ENCODE measurements at places on chromosomes 5 and 9.

DNA sequence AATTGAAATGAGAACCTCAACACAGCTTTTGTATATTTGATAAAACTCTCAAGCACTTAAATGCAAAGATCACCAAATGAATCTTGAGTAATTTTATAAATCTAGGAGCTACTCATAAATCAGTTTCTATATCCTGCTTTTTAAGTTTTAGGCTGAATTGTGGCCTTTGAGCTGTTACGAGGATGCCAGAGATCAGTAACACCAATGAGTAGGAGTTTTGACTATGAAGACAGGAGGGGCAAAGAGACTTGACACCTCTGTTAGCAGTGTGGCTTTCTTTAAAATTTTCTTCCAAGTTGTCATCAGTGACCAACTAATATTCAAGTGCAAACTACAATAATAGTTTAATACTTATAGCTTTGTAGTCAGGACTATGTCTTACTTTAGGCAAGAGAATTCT is 12.6 kb downstream of the PPIP5K2 start:
- no peak for DNase-seq

DNA sequence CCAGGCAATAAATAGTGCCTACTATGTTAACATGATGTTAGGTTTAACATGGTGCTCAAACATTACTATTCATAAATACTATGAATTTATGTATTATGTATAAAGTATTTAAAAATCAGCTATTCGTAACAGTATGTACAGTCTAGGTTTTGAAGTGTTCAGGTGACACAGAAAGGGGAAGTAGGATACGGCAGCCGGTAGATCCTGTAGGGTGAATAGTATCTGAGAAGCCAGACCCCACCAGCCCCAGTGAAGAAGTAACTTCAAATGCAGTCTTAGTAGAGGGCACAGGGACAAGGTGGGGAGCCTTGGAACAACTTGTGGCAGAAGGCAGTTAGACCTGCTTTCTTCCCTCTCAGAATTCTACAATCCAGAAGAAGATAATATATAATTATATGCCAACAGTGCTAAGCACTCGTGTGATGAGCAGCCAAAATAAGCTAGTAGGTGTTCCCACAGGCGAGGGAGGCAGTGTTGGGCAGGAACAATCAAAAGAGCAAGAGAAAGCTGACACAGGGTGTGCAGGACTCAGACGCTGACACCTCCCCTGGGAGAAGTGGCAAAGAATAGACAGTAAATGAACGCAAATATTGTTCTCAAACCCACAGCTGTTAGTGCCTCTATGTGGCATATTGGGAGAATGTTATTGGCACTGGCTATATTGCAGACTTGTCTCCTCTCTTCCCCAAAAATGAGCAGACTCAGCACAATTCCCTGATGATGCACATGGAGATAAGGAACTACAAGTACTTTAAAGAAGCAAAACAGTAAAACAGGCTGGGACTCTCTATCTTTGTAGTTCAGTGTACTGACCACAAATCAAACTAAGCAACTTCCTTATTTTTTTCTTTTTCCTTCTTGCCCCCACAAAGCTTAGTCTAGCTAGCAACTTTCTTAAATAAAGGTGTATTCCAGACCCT is 4.6 kb downstream of the ZNF367 start:
- DNase-seq = no peak

DNA sequence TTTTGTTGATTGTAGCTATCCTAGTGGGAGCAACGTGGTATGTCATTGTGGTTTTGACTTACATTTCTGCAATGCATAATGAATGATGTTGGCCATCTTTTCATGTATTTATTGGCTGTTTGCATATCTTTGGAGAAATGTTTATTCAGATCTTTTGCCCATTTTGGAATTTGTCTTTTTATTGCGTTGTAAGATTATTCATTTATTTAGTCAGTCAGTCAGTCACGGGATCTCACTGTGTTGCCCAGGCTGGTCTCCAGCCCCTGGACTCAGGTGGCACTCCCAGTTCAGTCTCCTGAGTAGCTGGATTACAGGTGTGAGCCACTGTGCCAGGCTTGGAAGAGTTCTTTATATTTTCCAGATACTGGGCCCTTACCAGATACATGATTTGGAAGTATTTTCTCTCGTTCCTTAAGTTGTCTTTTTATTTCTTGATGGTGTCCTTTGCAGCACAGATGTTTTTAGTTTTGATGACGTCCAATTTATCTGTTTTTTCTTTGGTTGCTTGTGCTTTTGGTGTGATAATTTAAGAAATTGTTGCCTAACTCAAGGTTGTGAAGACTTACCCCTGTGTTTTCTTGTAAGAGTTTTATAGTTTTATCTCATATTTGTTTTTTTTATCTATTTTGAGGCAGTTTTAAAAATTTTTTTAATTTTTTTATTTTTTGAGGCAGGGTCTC is 67.1 kb downstream of the EHMT1 start:
- DNase-seq = no peak

DNA sequence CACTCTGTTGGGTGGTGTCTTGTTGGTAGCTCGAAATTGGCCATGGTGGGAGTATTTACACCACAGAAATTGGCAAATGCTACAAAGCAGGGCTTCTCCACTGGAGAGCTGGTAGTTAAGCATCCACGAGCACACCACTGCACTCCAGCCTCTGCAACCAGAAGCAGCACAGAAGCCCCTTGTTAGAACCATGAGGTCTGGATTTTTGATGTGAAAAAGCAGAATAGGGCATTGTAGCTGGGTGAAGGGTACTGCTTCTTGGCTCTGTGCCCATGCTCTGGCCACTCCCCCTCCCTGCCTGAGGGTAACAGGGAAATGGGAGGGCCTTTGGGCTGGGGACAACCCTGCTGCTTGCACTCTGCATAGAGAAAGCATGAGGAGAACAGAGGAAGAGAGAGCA is 81.2 kb upstream of the UBTD2 start:
- DNase-seq = no peak

GRCh38 chr5:32309761-32310160 is 3.0 kb downstream of the MTMR12 start:
- no peak for DNase-seq

- no peak for DNase-seq
These were observed 7.2 kb downstream of the CSNK1A1 start for GRCh38 chr5:149544028-149544420.

DNA sequence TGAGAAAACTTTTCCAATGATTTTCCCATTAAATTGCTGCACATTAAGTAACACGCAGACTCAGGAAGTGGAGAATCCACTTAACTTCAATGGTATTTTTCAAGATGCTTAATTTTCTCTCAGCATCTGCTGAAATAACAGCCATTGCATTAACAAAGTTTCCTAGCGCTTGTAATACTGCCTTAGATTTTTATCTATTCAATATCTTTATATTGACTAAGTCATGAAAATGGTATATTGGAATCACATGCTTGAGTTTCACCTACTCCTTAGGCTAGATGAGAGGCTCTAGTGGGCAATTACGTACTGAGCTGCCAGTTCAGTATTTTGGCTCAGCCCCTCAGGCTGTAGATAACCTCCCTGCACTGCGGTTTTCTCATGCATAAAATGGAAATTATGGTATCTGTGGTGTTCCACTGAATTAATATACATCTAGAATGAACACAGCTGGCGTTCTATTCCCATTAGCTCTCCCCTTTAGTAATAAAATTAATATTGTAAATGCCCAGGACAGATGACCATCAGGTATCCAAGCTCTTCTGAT is 112.9 kb downstream of the MTX3 start:
- DNase-seq = no peak

DNA sequence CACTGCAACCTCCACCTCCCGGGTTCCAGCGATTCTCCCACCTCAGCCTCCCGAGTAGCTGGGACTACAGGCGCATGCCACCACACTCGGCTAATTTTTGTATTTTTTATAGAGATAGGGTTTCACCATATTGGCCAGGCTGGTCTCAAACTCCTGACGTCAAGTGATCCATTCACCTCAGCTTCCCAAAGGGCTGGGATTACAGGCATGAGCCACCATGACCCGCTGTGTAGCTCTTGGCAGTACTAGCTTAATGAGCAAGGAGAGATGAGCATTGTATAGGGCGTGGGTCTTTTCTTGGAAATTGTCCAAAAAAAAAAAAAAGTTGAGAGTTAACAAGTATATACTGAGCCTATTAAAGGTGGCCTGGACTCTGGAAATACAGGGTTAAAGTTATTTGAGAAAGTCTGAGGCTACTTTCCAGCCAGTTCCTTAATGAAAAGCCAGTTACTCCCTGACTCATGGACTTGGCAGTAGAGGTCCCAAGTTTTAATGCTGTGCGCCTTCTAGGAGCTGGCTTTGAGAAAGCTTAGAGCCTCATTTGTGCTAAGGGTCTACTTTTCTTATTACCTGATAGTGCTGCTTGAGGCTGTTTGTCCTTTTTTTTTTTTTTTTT is 4.2 kb upstream of the FGF18 start:
- DNase-seq = no peak

GRCh38 chr5:15943487-15943886 is 236.1 kb downstream of the MARCHF11 start:
- no peak for DNase-seq

- no peak for DNase-seq
These were observed 11.1 kb upstream of the S100Z start for GRCh38 chr5:76838481-76839261.

- DNase-seq = no peak
These were observed 412.7 kb downstream of the EFNA5 start for GRCh38 chr5:107257885-107258520.

DNA sequence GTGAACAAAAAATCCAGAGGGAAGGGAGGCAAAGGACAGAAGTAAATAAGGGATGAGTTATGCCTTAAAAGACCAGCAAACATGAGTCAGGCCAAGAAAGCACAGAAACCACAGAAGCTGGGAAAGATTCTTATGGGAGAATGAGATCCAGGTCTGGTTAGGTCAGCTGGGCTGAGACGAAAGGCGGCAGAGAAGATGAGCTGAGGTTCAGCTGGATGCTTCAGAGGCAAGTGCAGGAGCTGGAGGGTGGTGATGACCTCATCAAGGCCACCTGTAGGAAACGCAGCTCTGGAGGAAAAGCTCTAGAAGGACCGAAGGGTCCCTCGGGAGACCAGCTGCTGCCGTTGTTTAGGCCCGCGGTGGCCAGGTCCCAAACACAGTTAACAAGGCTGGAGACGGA is 152.0 kb downstream of the MYO10 start:
- DNase-seq = no peak

- DNase-seq = no peak
These were observed 59.2 kb downstream of the MEGF9 start for GRCh38 chr9:120655005-120655622.

- no peak for DNase-seq
These were observed 39.8 kb upstream of the ANGPTL2 start for GRCh38 chr9:127162046-127162863.

DNA sequence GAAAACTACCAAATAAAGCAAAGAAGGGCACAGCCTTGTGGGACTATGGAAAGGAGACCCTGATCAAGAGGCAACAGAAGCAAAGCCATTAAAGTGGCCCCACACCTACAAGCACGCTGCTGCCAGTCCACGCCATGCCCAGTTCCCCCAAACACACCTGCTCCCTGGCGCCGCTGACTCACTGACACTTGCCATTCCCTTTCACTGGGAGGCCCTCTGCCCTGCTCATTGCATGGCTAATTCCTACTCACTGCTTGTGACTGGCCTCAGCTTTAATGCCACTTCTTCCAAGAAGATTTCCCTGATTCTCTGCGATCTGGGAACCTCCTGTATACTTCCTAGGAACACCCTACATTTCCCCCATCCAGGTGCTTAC is 71.2 kb upstream of the TAF1L start:
- no peak for DNase-seq

DNA sequence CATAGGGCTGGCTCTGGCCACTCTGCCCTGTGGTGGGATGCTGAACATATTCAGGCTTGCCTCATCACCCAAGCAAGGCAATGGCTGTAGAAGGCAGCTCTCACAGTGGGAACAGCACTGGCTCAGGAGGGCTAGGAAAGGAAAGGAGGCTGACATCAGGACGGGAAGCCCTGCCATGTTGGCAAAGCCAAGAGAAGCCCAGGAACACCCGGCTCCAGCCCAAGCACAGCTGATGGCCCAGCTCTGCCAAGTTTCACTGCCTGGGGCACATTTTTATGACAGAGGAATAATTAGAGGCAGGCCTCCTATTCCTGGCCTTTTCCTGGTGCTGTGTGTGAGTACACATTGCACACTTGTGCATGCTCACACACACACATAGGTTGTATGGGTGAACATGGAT is 163.6 kb upstream of the SMIM23 start:
- DNase-seq = no peak

GRCh38 chr9:76643399-76644117 is 120.7 kb upstream of the PCA3 start:
- DNase-seq = peak; percentile 36

DNA sequence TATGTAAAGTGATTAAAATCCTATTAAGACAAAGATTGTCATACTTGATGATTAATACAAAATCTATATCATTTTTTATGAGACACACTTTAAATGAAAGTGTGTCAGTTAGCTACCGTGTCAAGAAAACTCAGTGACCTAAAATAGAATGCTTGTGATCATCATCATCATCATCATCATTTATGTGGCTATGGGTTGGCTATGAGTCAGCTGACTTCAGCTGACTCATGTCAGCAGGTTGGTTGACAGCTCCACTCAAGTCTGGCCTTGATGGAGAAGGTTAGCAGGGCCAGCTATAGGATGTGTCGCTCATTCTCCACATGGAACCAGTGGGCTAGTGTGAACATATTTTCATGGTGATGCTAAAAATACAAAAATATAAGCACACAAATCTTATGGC is 43.8 kb upstream of the ZNF300 start:
- no peak for DNase-seq

- no peak for DNase-seq
These were observed 49.8 kb downstream of the TRPM3 start for GRCh38 chr9:71071633-71072032.

DNA sequence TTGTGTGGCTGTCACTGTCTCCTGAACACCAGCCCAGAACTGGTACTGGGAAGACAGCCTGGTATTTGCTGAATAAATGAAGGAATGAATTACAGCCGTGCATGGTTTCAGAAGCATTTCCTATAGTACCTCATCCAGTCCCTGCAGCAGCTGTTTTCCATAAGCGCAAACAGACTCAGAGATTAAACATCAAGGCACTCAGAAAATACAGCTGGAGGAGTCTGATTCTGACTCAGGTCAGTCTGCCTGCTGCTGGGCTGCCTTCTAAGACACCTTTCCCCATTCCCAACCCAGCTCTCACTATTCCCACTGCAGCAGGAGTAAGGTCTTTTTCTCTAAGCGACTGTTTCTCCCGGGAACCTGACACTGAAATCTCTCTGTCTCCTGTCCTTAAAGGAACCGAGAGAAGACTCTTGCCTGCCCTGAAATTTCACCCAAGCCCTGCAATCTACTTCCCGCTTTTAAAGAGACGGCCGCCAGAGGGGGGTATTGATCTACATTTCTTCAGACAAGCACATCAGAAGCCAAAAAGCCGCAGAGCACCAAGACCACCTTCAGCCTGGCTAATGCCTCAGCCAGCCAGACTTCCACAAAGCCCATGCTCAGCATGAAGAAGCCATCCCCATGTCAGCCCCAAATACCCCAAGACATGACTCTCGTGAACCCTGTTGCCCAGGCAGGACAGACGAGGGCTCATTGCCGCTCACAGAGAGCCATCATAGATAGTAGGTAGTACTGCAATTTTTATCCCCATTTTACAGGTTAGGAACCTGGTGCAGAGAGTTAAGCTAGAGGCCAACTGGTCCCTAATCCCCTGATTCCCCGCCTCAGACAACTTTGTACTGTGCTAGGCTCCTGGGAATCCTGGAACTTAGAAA is 5.4 kb upstream of the FOXI1 start:
- DNase-seq = peak; percentile 90
